Activated CD8-positive, alpha-beta T cell treated with anti-CD3 and anti-CD28 coated beads for 36 hours (primary cell): ENCODE measurements at places on chromosomes 1 and 21.

DNA sequence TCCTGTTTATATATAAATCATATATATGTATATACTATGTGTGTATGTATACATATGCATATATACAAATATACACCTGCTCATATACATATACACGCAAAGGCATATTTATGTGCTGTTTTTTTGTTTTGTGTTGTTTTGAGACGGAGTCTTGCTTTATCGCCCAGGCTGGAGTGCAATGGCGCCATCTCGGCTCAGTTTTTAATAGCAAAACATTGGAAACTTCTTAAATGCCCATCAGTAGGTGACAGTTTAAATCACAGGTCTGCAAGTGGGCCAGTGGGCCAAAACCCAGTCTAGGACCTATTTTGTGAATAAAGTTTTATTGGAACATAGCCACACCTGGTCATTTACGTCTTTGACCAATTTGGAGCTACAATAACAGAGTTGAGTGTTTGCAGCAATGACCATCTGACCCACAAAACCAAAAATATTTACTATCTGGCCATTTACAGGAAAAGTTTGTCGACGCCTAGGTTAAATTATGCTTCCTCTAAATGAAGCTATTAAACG, 132.3 kb downstream of the TOMM20 start:
- DNase-seq, result no peak

DNA sequence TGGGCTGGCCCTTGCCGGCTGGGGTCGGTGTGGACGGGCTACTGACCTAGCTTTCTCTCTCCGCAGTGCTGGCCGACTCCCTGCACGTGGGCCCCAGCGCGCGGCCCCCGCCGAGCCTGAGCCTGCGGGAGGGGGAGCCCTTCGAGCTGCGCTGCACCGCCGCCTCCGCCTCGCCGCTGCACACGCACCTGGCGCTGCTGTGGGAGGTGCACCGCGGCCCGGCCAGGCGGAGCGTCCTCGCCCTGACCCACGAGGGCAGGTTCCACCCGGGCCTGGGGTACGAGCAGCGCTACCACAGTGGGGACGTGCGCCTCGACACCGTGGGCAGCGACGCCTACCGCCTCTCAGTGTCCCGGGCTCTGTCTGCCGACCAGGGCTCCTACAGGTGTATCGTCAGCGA, 34.9 kb downstream of the PTGFRN start:
- DNase-seq, result no peak

DNA sequence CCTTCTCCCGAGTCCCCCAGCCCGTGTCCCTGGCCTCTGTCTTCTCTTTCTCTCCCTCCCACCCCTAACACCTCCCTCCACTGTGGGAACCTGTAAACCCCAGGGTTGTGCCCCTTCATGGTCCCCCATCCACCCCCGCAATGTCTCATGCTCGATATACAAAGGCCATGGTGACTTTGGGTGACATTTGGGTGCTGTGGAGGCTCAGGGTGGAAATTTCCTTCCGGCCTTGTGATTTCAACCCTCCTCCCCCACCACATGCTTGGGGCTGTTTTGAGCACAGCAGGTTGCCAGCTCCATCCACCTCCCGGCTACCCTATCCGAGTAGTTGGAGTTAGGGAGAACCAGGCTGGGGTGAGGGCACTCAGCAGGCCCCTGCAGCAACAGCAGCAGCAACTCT, 25.7 kb upstream of the VPS13D start:
- peak; percentile 95 for DNase-seq

DNA sequence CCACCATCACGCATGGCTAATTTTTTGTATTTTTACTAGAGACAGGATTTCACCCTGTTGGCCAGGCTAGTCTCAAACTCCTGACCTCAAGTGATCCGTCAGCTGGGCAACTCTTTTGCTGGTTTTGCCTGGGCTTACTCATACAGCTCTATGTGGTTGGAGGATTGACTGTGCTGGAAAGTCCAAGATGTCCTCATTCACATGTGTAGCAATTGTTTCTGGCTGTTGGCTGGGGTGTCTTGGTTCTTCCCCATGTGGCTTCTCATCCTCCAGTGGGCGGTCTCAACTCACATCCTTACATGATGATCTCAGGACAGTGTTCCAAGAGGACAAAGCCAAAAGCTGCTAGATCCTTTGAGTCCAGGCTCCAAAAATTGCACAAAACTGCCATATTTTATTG, 53.3 kb downstream of the TEX35 start:
- DNase-seq, result peak; percentile 14

DNA sequence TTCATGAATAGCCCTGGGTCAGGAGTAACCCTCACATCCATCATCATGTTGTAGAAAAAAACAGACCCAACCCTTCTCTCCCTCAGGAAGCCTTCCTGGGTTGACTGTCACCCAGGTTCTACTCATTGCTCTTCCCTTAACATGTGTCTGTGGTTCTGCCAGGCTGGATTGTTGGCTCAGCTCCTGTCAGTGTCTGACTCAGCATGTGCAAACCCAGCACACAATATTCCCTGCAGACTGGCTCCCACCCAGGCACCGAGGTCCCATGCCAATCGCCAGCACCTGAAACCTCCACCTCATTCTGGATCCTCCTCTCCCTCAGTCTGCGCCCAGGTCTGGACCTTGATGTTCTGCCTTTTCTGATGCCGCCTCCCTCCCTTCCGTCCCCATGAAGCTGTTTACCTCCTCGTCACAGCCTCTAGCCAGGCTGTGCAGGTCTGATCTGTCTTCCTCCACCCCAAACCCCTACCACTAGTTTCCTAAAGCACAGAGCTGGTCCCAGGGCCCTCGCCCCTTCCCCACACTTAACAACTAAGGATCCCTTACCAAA, 4.3 kb upstream of the S100A8 start:
- no peak for DNase-seq

- no peak for DNase-seq
Measured at GRCh38 chr1:154777781-154778180, 92.3 kb downstream of the KCNN3 start.

DNA sequence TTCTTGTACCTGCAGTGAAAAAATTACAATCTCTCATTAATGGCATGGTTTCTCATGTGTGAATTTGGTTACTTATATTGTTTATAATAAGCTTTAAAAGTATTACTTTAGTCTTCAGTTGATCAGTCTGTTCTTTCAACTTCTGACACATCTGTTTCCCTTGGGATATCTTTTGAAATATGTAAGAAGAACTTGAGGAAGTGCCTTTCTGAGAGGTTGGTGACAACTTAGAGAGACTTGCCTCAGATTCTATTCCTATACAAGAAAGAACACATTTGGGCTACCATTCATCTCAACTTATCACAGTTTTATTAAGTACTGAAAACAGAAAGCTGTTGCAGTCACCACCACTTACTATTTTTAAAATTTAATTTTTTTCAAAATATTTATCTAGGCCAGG, 8.1 kb downstream of the AKNAD1 start:
- no peak for DNase-seq

- DNase-seq, result peak; percentile 61
Measured at GRCh38 chr1:33130297-33130696, 49.3 kb downstream of the AZIN2 start.

- DNase-seq, result no peak
Measured at GRCh38 chr21:41536827-41537103, 28.8 kb upstream of the TMPRSS2 start.

DNA sequence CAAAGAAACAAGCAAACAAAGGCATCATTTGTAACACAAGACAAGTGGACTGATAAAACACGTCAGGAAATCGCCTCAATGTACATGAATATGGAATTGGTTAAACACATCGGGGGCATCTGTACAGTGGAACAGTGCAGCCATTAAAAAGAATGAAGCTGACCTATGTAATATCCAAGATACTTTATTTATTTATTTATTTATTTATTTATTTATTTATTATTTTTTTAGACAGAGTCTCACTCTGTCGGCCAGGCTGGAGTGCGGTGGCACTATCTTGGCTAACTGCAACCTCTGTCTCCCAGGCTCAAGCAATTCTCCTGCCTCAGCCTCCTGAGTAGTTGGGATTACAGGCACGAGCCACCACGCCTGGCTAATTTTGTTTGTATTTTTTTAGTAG, 75.4 kb upstream of the SLC45A1 start:
- DNase-seq, result no peak

GRCh38 chr1:181936768-181937581, 124.5 kb downstream of the ZNF648 start:
- DNase-seq, result peak; percentile 74

DNA sequence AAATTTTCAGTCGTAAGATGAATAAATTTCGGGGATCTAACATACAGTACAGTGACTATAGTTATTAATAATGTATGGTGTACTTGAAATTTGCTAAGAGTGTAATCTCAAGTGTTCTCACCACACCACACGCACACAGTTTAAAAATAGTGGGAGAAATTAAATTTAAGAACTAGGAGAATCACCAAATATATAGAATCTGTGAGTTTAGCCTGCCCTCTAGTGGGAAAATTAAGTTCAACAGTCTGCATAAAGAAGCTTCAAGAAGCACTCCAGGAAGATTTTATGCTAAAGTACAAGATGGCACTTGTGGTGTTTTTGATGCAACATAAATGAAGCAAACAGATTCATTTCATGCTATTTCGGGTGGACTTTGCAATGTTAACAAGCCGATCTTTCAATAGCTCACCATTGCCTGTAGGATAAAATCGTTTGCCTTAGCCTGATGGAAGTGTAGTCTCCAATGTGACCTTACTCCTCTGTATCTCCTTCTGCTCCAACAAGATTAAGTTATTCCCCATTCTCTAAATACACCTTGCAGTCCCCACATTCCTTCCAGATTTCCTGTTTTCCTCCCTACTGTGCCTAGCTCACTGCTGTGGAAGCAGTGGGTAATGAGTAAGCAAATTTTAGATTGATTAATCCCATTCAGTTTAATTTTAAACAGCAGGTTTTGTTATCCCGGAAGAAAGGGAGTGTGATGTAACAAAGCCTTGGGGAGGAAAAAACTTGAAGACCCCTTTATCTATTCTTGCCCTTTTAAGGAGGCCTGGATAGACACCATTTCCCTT, 8.7 kb upstream of the PIK3C2B start:
- no peak for DNase-seq

DNA sequence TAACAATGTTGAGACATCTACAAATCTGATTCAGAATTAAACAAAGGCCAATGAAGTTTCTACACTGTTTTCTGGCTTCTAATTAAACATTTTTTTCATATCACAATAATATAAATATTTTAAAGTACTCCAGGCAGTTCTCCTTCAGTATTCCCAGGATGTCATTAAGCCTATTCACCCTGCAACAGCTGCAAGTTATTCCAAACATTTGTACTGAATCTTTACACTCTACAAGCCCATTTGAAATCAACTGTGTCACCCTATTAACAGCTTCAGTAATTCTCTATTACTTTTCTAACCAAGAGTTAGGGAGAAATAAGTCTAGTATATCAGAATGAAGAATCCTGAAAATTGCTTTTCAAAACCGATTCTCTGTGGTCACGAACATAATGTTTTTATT, 124.6 kb downstream of the OLFML2B start:
- no peak for DNase-seq

DNA sequence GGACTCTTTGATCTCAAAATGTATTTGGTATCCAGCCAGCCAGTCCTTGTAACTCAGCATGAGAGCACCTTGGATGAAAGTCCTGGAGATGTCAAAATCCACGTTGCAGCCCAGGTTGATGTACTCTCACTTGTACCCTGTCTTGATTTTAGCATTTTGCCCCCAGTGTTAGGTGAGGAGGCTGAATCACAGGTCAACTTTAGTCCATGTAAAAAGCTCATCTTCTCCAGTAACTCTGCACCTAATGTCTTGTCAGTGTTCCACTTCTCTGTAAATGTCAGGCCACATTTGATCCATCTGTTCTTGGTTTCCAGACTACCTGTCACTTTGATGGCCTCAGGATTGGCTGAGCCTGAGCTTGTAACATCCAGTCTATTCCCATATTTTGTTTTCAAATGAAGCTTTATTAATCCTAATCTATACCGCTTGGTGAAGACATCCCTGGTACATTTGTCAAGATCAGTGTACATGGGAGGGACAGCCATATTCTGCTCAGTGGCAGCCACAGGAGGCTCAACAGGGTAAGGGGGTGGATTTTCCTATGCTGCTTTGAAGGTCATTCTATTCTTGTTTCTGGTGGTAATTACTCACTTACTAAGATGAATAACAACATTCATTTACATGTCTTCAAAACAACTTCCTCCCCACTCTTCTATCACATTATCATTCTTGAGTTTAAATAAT, 24.1 kb upstream of the FCRL3 start:
- DNase-seq, result peak; percentile 27

- DNase-seq, result no peak
Measured at GRCh38 chr1:195934817-195935553, 673.3 kb downstream of the KCNT2 start.

DNA sequence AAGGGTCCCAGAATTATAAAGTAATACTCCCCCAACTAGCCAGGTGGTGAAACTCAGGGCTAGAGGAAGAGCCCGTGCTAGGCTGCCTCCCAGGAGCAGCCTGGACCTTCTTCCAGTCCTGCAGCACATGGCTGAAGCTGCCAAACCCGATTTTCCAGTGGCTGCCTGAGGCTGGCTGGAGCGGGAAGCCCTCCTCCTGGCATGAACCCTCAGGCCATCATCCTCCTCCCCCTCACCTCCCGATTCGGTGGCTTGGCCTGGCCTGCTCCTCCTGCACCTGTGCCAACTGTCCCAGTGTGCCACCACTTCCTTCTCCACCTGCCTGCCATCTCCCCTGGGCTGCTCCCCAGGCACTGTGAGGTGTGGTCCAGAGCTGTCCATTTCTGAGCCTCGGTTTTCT, 3.0 kb upstream of the TSPAN1 start:
- no peak for DNase-seq

- no peak for DNase-seq
Measured at GRCh38 chr1:213136190-213136917, 85.3 kb downstream of the RPS6KC1 start.

- no peak for DNase-seq
Measured at GRCh38 chr21:33566514-33566913, 22.0 kb downstream of the DONSON start.

GRCh38 chr1:40715491-40716059, 24.1 kb downstream of the NFYC start:
- no peak for DNase-seq

GRCh38 chr1:100750005-100750885, 30.7 kb downstream of the VCAM1 start:
- no peak for DNase-seq

DNA sequence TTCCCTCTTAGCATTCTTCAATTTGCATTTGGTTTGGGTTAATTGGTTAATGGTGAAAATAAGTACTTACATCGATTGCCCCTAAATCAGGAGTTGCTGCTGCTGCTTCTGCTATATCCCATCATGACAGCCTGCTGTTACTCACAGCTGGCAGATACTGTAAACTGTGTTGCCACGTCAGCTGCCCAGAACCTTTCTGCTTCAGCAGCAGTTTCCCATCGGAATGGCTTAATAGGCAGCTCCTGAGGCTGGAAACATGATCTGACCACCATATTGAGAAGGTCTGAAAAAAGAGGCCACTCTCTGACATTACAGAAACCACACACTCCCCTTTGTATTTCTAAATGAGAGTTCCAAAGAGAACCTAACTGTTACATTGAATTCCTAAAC, 14.3 kb upstream of the SEC16B start:
- no peak for DNase-seq

- DNase-seq, result no peak
Measured at GRCh38 chr1:155379631-155380090, 59.0 kb downstream of the RUSC1 start.

DNA sequence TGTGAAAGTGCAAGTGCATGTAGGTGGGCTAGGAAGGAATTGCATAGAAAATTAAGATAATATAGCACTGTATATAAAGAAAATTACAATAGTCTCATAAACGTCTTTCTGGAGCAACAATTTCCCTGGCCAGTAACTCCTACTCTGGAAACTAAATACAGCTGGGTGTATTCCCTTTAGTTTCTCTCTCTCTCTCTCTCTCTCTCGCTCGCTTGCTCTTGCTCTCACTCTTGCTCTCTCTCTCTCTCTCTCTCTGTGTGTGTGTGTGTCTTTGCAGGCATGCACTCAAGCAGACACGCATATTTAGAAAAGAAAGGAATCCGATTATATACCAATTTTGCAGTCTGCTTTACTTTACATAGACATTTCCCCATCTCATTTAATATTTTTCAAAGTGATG, 14.7 kb downstream of the S100A10 start:
- DNase-seq, result no peak
